WTC11 (cell line): ENCODE measurements at places on chromosomes 1 and 21. TPM values are rescaled to one million over a fixed set of nuclear protein-coding genes. Genes with fewer than 3 reads are reported as not detected.

- no peak for DNase-seq
These were observed 47.5 kb downstream of the CBS start for GRCh38 chr21:43027846-43028731.

GRCh38 chr1:194033646-194034045 lies 847.2 kb upstream of the B3GALT2 start:
- no peak for DNase-seq

DNA sequence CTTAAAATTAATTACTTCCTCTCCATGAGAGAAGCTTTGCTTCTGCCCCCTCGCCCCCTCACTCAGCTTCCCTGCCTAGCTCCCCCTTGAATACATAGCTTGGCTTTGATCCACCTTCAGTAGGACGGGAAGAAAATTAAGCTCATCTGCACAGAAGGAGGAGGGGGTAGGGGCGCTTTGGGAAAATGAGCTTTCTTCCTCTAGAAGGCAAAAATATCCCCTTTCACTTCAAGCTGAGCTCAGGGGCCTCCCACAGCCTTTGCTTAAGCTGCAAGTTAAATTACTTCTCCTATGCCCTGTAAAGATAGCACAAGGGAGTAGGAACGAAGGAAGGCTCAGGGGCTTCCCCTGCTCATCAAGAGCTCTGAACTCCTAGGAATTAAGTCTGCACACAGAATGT lies 65.2 kb upstream of the GOLT1A start:
- DNase-seq, result no peak

DNA sequence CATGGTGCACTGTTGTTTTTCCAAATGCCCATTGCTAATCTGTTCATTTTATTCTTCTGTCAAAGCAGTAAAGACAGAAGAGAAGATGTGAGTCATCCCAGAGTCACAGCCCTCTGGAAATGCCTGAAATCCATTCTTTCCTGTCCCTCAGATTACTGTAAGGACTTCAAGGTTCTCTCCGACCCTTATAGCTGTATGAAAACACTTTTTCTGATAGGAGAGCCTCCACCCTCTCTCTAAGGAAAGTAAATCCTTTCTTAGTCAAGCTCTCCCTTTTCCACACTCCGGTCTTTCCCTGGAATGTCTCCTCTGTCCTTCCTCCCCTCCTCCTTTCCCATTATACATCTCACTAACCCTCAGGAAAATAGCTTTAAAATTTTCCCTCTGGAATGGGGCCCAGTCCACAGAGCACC lies 3.5 kb upstream of the PRDX6 start:
- DNase-seq, result no peak

Gene CC2D1B
- 12.8 to 22.6 TPM (median 14.9 TPM) in 3 replicates for total RNA-seq

DNA sequence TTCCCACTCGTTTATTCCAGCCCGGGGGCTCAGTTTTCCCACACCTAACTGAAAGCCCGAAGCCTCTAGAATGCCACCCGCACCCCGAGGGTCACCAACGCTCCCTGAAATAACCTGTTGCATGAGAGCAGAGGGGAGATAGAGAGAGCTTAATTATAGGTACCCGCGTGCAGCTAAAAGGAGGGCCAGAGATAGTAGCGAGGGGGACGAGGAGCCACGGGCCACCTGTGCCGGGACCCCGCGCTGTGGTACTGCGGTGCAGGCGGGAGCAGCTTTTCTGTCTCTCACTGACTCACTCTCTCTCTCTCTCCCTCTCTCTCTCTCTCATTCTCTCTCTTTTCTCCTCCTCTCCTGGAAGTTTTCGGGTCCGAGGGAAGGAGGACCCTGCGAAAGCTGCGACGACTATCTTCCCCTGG lies 716 bp downstream of the OLIG2 start:
- DNase-seq, result no peak

- no peak for DNase-seq
These were observed 322.5 kb downstream of the SIPA1L2 start for GRCh38 chr1:232307296-232308017.

DNA sequence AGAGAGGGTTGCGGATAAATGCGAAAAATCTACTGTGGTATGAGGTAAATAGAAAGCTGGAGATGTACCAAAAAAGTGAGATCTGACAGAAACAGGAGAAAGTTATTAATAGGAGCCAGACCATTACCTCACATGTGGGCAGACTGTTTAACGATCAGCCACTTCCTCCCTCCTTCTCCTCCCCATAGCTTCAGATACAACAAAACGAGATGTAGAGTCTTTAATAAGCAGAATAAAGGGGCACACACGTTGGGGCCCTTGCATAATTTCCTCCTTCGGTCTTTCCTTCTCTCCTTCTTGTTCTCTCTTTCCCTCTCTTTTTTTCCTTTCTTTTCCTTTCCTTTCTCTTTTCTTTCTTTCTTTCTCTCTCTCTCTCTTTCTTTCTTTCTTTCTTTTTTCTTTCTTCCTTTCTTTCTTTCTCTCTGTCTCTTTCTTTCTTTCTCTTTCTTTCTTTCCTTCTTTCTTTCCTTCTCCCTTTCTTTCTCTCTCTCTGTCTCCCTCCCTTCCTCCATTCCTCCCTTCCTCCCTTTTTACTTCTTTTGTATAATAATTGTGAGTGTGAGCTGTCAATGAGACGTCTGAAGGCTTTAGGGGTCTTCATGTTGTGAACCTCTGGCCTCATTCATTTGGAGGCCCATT lies 242.1 kb downstream of the GRIK1 start:
- no peak for DNase-seq

DNA sequence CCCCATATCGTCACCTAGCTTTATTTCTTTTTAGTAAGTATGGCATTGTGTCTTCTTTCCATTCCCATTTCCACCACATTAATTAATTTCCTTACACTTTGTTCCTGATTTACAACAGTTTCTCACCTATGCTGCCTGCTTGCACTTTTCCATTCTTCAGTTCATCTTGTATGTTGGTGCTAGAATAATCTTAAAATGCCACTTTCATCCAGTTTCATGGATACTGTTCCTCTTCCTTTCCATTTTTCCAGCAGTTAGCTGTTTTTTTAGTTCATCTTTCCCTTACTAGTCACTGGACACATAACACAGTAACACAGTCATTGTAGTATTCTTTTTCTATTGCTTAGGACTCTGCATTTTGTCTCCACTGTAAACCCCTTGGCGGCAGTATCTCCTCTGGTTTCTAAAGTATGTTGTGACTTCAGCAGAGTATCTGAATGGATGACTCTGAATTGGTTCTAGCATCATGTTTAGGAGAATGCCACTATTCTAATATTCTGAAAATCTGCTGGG lies 2.1 kb downstream of the CDC7 start:
- no peak for DNase-seq

GRCh38 chr1:192598589-192598988 lies 23.0 kb downstream of the RGS1 start:
- DNase-seq, result no peak

DNA sequence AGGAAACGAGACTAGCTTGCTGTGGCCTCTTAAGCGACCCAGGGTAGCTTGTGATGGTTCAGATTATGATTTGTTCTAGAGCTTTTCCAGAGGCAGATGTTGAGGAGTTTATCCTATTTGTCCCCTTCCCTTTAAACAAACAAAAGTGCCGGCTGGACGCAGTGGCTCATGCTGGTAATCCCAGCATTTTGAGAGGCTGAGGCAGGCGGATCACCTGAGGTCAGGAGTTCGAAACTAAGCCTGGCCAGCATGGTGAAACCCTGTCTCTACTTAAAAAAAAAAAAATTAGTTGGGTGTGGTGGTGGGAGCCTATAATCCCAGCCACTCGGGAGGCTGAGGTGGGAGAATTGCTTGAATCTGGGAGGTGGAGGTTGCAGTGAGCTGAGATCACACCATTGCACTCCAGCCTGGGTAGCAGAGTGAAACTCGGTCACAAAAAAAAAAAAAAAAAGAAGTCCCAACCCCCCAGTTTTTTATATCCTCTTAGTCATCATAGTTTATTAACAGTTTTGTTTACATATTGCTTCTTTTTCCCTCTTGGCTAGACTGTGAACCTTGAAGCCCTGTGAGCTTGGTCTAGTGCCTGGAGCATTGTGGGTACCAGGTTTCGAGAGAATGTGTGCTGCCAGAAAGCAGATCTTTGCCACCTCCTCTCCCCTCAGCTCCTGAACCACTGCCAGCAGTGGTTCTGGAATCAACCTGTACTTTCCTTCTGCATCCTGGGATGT lies 29.8 kb downstream of the MAPKAPK2 start:
- DNase-seq, result no peak

GRCh38 chr1:29576510-29576909 lies 340.2 kb downstream of the PTPRU start:
- no peak for DNase-seq

DNA sequence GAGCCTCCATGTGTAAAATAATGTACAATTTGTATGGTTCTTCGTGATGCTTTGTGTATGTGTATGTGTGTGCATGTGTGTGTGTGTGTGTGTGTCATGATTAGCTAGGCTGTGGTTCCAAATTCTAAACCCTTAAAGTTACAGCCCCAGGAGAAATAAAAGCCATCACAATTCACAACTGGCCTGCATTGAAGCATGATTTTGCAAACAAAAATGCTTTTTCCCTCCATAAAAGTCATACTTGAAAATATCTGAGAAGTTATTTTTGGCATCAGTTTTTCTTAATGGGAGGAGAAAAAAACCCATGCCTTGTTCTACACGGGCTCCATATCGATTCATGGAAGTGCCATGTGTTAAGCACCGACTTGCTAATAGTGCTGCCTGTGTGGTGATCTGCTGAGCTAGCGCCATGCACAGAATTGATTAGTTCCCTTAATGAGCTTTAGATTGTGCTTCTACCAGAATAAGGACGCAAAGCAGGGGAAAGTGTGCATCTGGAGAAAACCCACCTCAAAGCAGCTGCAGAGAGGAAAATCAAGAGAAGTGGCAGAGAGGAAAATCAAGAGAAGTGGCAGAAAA lies 207.3 kb downstream of the DSCAM start:
- no peak for DNase-seq

Gene CR1L
- 12.5 to 16.5 TPM (median 13.7 TPM) in 3 replicates for total RNA-seq

DNA sequence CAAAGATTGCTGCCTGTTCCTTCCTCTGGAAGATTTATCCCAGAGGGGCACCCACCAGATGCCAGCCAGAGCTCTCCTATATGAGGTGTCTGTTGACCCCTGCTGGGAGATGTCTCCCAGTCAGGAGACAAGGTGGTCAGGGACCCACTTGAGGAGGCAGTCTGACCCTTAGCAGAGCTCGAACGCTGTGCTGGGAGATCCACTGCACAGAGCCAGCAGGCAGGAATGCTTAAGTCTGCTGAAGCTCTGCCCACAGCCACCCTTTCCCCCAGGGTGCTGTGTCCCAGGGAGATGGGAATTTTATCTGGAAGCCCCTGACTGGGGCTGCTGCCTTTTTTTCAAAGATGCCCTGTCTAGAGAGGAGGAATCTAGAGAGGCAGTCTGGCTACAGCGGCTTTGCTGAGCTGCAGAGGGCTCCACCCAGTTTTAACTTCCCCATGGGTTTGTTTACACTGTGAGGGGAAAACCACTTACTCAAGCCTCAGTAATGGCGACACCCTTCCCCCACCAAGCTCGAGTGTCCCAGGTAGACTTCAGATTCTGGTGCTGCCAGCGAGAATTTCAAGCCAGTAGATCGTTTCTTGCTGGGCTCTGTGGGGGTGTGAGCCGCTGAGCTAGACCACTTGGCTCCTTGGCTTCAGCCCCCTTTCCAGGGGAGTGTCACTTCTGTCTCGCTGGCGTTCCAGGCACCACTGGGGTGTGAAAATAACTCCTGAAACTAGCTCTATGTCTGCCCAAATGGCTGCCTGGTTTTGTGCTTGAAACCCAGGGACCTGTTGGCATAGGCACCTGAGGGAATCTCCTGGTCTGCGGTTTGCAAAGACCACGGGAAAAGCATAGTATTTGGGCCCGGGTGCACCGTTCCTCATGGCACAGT lies 51.1 kb upstream of the PDC start:
- DNase-seq, result no peak

Gene NECTIN4
- total RNA-seq, result 0.46 to 1.7 TPM (median 0.48 TPM) in 3 replicates

GRCh38 chr21:24045775-24046215 lies 1561.5 kb downstream of the MRPL39 start:
- peak; percentile 9 for DNase-seq

Gene SPRR2B
- total RNA-seq, result not detected in 3 replicates

Gene RUNX1
- 1.0 to 2.2 TPM (median 1.3 TPM) in 3 replicates for total RNA-seq
